ENCODE measurements at places on chromosomes 11 and 22.

GRCh38 chr11:3907590-3907989 lies 52.1 kb downstream of the STIM1 start:
- no peak for DNase-seq

GRCh38 chr22:49602481-49602880 lies 225.2 kb downstream of the BRD1 start:
- no peak for DNase-seq

DNA sequence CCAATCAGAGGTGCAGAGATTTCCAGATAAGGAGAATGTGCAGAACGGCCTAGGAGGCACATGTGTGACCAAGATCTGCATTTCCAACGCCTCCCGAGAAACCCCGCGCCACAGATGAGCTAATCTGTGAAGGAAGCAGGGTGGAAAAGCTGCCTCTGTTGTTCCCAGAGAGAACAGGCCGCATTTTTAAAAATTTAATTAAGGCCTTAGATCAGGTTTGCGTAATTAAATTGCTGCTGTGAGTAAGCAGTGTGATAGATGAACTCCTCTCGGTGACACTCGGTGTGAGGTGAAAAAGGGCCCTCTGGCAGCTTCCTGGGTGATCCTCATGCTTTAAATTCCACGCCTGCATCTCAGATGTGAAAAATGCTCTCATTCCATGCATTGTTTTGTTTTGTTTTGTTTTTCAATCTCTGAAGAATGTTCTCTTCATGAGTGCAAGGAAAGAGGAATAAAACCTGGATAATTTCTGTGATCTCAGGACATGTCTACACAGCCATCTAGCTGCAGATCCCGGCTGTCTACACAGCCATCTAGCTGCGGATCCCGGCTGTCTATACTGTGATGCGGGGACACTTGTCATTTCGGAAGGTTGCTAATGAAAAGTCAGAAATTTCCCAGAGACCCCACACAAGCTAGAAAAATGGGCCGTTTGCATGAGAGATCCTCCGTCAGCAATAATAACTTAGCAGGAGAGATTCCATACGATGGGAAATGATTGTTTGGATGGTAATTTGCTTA lies 1398.9 kb downstream of the BRD1 start:
- no peak for DNase-seq

- no peak for DNase-seq
Observed at GRCh38 chr11:34151166-34151565, 45.7 kb downstream of the NAT10 start.

DNA sequence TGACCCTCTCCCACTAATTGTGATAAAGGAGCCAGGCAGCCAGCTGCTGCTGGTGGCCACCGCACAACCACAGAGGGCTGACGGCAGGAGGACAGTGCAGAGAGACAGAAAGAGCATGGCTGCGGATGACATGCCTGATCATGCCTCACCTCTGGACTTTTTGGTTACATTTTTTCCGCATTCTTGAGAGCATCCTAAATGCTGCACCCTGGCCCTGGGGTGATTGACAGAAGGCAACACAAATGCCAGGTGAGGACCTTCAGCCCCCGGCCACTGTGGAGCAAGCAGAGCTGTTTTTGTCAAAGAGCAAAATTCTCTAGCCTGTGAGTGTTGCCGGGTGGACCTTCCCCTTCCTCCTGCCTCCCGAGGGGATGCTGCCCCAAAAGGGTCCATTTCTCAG lies 78.5 kb downstream of the RPS6KA4 start:
- DNase-seq, result no peak

- peak; percentile 51 for DNase-seq
Observed at GRCh38 chr22:49935561-49935960, 17.1 kb downstream of the CRELD2 start.

DNA sequence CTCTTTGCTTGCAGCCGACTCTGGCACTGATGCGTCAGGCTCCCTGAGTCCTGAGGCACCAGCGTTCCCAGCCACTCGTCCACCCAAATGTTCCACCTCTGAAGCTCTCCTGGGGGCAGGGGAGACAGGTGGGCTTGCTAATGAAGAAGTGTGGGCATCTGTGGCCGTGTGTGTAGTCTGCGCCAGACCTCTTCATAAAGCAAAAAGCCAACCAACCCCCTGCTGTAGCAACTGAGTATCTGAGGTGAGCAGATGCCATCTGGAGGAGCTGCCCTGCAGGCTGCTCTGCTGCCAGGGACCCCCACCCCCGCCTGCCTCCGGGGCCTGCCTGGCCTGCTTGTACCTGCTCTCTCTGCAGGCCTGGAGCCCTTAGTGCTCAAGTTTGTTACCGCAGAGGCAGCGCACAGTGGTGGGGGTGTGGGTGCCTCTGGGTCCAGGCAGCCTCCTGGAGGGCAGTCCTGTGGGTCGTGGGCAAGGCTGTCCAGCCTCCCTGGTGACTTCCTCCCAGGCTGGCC lies 272.5 kb downstream of the TBC1D22A start:
- DNase-seq, result no peak

GRCh38 chr22:25027959-25028840 lies 75.7 kb downstream of the KIAA1671 start:
- no peak for DNase-seq

DNA sequence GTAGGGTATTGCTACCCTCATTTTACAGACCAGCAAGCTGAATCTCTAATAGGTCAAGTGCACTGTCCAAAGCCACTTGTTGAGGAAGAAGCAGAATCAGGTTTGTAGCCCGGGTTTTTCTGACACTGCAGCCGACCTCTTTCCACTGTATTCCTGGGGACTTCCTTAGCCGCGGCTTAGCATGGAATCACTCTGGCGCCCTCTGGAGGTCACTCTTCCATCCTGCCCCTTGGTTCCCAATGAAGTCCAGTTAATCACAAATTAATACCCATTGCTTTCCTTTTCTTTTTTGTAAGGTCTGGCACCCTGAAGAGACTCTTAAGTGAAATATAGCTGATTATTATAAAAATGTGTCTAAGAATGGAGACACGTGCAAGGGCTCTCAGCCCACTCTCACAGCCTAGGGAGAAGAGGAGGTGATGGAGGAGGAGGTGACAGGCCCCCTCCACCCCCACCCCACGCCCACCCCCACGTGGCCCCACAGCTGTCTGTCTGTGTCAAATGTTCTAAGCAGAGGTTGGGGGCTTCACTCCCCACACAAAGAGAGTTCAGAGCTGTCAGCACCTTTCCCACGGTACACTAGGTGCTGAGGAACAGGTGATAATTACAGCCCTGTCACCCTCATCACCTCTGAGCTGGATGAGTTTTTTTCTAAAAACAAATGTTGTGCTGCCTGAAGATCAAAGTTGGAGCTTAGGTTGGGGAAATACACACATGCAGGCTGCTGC lies 57.7 kb upstream of the DRD2 start:
- DNase-seq, result peak; percentile 51

DNA sequence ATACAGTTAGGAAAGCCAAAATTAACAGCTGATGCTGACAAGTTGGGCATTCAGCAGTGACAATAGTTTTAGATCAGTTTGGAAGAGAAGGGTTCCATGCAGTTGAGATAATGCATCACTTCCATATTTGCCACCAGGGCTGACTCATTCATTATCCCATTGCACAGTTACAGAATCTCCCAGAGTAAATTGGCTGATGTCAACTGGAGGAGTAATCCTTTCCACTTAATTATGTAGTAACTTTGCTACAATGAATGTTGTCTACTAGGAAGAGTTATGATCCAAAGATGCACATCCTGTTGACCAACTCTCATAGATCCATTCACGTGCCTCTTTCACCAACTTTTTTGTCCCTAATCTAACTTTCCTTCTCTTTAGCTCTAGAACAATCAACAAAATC lies 123.3 kb upstream of the LUZP2 start:
- no peak for DNase-seq

GRCh38 chr22:30309951-30310741 lies 16.6 kb downstream of the TBC1D10A start:
- no peak for DNase-seq

GRCh38 chr22:41474872-41475451 lies 6.0 kb downstream of the ACO2 start:
- DNase-seq, result no peak

GRCh38 chr22:19880786-19881569 lies 26.3 kb upstream of the GNB1L start:
- DNase-seq, result no peak

DNA sequence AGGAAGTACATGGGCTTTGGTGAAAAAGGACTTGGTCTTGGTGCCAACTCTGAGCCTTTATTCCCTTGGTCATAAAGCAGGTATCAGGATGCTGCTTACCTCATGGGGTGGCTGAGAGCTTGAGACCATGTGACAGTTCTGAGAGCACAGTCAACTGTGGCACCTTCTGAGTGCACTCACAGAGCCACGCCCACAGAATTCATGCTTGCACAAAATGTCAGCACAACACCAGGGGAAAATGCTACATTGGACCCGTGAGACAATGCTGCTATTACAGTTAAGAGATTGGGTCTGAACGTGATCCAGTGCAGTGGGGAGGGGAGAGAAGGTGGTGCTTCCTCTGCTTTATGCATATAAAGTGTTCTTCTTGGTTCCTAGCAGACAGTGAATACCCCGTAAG lies 79.5 kb upstream of the SPON1 start:
- DNase-seq, result no peak

DNA sequence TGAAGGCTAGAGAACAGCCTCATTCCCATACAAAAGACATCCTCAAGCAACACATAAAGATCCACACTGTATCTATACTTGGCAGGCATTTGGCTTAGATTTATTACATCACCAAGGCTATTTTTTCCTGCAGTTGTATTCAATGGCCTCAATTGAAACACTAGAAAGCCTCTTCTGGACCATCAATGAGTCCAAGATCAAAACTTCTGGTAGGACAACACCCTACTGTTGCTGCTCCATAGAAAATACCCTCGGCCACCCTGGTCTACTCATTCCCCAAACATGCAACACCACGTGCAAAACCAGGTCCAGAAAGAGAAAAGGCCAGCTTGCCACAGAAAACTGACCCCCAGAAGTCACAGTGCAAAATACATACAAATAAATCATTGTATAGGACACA lies 56.9 kb upstream of the CADM1 start:
- no peak for DNase-seq

DNA sequence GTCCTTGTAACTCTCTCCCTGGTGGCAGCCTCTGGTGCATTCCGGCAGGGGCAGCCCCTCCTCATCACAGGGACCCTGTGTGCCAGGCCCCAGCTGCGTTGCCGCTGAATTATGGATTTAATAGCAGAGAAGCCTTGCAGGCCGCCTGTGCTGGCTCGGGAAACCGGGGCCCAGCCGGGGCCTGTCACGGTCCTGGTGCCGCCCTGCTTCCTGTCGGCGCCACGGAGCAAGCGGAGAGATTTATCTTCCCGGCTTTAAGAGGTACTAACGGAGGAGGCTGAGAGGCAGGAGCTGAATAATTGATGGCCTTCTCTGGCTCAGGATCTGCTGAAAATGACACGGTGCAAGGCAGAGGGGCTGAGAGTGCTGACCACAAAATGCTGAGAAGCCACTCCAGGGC lies 54.0 kb upstream of the CCDC188 start:
- no peak for DNase-seq

DNA sequence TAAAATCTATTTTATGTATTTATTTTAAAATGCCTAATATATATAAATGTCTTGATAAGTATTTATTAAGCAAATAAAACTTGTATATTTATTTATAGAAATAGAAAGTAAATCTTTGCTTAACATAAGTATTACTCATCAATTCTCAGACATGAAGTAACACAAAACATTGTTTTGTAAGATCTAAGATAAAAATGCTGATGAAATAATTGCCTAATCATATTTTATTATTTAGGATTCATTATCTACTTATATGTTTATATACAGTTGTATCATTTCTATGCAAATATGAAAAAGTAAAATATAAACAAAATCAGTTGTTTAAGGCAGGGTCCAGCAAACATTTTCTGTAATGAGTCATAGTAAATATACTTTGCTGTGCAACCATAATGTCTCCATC lies 507.8 kb upstream of the CNTN5 start:
- no peak for DNase-seq

GRCh38 chr22:28429711-28430110 lies 249.9 kb downstream of the TTC28 start:
- no peak for DNase-seq

DNA sequence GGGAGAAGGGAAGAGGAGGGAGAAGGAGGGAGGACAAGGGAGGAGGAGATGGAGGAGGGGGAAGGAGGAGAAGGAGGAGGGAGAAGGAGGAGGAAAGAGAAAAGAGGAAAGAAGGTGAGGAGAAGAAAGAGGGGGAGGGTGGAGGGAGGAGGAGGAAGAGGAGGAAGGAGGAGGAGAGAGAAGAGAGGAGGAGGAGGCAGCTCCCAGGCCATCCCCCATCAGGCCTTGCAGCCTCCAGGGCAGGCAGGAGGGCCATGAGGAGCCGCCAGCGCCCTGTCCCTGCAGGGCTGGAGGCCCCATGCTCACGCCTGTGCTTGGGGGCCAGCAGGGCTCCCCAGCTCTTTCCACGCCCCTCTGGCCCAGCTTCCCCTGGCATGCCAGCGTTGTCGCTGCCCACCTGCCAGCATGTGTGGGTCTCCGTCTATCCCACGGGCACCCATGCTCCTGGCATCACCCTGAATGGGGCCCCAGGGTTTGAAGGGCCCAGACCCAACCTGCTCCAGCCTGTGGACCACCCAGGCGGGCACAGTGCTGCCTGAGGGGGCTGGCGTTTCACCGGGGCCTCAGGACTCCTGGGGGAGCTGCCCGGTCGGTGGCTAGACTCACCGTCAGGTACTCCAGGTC lies 5.2 kb downstream of the TSPAN32 start:
- no peak for DNase-seq

DNA sequence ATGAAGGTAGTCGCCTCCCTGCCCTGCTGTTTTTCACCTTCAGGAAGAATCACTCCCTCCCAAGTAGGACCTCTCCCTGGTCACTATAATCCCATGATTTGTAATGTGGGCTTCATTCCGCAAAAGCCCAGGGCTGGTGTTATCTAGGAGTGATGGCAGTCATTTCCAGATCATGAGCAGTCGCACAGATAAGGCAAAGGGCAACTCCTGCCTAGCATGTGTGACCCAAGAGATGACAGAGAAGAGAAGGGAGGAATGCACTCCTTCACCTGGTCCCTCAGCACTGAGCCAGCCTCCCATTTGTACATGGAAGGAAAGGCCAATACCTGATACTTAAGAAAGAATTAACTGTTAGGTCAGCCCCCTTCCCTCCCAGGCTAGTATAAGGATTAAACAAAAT lies 102.9 kb downstream of the RPL27A start:
- no peak for DNase-seq

GRCh38 chr11:104130161-104130560 lies 33.8 kb downstream of the PDGFD start:
- no peak for DNase-seq

DNA sequence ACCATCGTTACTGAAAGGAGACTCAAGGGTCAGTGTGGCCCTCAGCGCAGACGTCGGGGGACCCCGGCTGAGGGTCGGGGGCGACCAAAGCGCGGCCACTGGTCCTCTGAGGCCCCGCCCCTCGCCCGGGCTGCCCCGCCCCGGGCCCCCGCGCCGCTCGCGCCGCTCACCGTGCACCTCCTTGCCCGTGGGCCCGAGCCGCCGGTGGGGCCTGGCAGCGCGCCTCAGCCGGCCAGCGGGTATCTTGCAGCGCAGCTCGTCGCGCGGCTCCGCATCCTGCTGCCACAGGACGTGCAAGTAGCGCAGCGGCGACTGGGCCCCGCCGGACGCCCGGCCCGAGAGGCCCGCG lies 419 bp downstream of the ANKRD54 start:
- DNase-seq, result peak; percentile 45
